ENCODE measurements at places on chromosomes 7 and 10. TPM values are rescaled to one million over a fixed set of nuclear protein-coding genes. Genes with fewer than 3 reads are reported as not detected.

Gene EPHA1
- polyA plus RNA-seq, result 0.09 TPM

Gene BBIP1
- polyA plus RNA-seq, result 30.1 TPM

Gene CYP2C18
- polyA plus RNA-seq, result 0.02 TPM

Gene GIMAP4
- not detected for polyA plus RNA-seq

All from fibroblast of lung (primary cell).